ENCODE measurements at places on chromosomes 5 and 9.

GRCh38 chr9:122785269-122785668 lies 3.5 kb upstream of the OR5C1 start:
- no peak for DNase-seq

DNA sequence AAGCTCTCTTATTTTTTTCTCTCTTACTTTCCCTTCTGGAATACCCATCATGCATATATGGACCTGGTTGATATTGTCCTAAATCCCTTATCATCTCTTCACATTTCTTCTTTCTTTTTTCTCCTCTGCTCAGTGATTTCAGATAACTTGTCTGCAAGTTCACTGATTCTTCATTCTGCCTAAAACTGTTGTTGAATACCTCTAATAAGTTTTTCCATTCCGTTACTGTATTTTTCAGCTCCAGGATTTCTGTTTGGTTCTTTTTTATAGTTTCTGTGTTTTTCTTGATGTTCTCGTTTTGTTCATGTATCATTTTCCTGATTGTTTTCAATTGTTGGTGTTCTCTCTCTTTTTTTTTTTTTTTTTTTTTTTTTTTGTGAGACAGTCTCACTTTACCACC lies 203.7 kb downstream of the COMMD10 start:
- DNase-seq, result no peak

DNA sequence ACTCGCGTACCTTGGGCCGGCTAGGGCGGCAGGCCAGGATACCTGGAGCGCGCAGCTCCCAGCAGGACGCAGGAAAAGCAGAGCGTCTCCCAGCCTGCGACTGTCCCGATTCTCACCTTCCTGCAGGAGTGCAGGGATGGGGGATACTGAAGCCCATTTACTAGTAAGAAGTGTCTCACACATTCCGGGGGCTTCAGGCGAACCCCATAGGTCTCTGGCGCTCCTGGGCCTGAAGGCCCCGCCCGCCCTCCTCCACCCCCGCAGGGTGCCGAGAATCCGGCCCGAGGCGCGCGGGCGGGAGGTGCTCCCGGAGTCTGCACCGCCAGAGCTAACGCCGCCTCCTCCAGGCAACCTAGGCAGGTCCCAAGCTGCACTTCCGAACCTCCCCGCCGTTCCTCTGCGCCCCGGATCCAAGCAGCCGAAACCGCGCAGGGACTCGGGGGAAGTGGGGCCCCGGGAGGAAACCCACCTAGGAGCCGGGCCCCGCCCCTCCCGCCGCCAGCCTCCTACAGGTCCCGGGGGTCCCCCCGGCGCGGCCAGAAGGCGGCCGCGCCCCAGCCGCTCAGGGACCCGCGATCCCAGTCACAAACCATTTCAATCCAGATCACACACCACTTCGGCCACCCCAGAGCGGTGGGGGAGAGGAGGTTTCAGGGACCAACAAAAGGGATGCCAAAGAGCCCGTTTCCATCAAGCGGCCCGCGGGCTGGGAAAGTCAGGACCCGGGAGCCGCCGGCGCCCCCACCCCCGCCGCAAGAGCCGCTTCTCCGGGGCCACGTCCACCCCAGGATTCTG lies 1.2 kb downstream of the ROR2 start:
- peak; percentile 59 for DNase-seq

DNA sequence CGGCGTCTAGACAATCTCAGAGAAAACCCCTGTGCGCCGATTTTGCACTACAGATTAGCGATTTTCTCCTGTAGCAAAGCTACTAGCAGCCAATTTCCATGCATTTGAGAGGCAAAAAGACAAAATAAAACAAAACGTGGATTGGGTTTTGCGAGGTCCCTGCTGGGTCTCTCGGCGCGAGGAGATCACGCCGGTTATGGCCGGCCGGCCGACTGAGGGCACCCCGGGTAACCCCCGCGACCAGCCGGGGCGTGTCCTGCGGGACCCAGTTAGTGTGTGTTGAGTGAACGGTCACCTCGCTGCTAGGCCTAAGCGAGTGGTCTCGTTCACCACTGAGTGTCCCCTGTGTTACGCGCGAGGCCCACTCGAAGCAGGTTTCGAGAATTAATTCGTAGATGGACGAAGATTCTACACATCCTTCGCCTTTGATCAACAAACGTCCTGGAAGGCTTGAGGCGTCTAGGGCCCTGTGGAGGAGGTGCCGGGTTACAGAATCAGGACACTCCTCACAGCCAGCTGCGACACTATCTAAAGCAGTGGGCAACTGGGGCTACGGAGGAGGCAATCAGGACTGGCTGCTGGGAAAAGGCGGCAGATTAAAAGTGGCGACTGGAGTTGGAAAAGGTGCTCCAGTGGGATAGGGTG lies 764 bp upstream of the VDAC1 start:
- DNase-seq, result no peak

DNA sequence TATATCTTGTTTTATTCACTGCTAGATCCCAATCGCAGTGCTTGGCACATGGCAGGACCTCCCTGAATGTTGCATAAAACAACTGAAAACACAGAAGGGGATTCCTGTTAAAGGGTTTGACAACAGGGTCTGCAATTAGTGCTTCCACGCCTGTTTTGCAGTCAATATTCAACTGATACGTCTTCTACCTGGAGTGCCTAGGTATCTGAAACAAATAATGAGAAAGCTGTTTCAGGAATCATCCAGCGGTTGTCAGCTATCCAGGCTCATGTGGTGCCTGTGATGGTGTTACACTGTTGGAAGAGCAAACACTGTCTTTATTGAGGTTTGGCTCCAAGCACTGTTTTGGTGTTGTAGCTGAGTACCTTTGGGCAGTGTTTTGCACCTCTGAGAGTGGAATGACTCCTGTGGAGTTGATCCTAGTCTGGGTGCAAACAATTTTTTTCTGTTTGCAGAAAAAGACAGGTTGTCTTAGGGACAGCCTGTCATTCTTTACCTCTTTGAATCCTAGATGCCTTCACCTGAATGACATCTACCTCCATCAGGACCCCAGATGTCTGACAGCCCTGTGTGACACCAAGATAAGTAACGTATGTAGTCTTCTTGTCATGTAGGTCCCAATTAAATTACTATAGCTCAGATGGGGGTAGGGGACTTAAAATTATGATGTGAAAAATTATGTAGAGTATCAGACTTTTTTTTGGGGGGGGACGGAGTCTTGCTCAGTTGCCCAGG lies 14.8 kb upstream of the MATR3 start:
- no peak for DNase-seq

- DNase-seq, result no peak
Observed at GRCh38 chr9:88533951-88534455, 975 bp upstream of the NXNL2 start.

- DNase-seq, result no peak
Observed at GRCh38 chr5:51273021-51273420, 110.2 kb upstream of the ISL1 start.

All from NCI-H524 (cell line).